Activated CD4-positive, alpha-beta T cell treated with anti-CD3 and anti-CD28 coated beads, Interleukin-2, amount 50 U/mL, for 16 hours (primary cell): ENCODE measurements at places on chromosomes 16 and 17.
A peak's percentile ranks its signal among the peaks of the same experiment; 100 is the strongest.

DNA sequence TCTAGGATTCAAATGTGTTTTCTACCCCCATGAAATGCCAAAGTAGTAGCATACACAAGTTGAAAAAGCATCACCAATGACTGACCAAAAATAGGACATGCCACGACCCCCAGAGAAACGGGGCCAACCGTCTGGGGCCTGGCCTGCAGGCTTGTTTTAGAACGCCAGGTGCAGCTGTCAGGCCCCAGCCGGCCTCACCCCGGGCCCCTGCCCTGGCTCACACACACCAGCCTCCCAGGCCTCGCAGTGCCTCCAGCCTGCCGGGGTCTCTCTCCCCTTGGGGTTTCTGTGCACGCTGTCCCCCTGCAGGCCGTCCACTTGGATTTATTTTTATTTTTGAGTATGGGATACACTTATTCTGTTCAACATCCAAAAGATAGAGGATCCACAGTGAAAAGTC lies 7.9 kb downstream of the KATNB1 start:
- DNase-seq: no peak

GRCh38 chr16:71623597-71623996 lies 2.4 kb upstream of the MARVELD3 start:
- no peak for DNase-seq

GRCh38 chr16:85921026-85921425 lies 22.1 kb downstream of the IRF8 start:
- DNase-seq: no peak

DNA sequence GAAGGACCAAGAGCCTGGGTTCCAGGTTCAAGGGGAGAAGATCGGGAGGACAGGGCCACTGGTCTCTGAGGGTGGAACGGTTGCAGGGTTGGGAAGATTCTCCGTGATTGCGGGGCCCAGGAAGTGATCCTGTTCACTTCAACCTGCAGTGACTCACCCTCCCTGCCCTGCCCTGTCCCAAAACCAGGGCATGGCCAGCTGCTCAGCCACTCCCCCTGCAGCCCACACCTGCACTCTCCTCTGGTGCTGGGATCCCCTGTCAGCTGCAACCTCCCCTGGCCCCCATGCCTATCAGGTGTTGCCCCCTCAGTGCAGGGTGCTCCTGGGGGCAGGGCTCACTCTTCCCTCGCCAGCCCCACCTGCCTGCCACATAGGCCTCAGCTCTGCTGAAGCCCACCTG lies 1.1 kb downstream of the RUNDC3A start:
- DNase-seq: no peak

DNA sequence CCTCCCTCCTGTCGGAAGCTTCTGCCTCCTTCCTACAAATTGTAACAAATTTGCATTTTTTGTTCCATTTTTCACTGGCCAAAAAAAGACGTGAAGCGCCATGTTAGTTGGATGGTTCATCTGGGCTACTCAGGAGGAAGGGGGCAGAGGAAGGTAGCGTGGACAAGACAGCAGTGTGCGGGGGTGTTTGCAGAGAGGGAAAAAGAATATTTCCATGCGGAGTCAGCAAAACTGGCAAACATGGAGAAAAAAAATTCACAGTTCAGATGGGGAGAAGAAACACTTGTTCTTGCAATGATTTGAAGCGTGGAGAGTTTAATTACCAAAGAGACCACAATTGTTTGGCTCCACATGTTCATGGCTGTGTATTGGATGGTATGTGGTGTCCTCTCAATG lies 138.8 kb upstream of the ERCC4 start:
- DNase-seq: no peak

DNA sequence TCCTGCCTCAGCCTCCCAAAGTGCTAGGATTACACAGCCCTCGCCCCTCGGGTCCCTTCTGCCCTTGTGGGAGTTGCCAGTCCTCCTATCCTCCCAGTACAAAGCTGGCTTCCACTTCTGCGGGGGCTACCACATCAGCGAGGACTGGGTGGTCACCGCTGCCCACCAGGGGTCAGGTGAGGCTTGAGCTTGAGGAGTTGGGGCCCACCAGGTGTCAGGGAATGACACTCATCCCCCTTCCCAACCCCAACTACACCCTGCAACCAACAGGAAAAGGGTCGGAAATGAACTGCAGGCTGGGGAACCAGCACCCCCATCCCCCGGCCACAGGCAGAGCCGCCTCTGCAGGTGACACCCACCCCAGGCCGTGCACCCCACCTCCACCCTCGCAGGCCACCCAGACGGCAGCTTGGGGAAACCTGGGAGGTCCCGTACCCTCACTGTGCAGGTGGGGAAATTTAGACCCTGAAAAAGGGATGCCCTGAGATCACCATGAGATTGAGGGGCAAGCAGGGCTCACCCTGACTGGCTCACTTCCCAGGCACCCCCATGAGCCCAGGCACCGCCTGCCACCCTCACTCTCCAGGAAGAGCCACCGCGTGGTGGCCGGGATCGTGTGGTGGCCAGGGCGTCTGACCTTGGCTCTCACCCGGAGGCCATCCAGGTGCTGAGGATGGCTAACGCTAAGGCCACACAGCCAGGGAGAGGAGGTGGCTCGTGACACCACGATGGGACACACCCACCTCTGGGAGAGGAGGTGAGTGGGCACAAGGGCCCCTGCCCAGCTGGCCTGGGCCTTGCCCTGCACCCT lies 8.0 kb downstream of the CTRB1 start:
- no peak for DNase-seq

DNA sequence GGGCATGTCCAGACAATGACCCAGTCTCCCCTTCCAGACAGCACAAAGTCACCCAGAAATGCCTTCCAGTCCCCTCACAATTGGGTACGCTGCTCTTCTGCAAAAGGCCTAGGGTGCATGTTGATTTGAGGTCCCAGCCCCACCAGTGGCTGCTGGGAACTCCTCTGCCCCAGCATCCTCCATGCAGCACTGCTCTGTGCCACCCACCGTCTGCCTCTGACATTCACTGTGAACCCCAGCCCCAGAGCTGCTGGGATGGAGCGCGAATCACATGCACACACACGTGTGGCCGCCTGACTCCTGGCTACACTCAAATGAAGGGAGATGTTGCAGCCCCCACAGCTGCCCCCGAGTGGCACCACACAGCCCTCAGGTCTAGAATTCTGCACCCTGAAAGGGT lies 1.2 kb upstream of the C17orf113 start:
- DNase-seq: no peak

DNA sequence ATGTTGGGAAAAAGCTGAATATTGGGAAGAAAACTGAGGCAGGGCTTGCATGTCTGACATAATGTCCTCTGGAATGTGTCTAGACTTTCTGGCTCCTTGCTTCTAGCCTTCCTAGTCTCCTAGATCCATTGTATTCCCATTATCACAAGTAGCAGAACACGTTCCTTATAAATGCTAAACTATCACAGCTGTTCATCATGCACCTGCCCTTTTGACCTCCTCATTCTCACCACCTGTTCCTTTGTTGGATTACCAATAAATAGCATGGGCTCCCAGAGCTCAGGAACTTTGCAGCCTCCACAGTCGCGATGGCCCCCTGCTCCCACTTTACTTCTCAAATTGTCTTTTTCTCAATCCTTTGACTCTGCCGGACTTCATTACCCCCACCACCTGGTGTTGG lies 49.7 kb downstream of the ACSM1 start:
- DNase-seq: no peak

- DNase-seq: no peak
Observed at GRCh38 chr17:20071824-20072691, 62.9 kb downstream of the SPECC1 start.

- DNase-seq: no peak
Observed at GRCh38 chr16:23016368-23016767, 132.9 kb downstream of the USP31 start.

DNA sequence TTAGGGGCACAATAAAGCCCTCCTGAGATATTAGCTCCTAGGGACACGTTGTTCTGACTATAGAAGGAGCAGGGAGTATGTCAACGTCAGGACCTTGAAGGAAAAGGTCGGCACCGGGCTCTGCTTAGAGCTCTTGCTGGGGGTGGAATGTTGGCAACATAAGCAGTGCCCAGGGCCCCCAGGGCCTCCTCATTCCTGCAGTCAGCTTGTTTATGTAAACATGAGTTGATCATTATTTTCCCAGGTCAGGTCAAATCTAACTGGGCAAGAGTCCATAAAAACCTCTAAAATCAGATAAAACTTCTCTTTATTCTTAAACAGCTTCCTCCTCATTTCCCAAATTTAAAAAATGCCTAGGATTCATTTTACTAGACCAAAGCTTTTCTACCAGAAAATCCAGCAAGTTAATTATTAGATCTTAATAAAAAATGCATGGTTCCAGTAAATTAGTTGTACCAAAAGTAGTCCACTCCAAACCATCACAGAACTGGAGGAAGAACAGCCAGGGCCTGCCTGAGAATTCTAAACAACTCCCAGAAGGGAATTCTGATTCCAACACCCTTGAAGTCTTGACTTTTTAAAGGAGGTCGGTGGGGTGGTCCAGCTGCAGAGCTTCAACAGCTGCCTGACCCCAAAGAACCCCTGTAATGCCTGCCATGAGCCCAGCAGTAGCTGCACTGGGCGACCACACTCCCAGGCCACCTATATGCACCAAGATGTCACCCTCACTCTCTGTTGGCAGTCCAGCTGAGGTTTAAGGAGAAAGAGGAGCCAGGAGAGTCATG lies 54.3 kb downstream of the AMFR start:
- DNase-seq: no peak

GRCh38 chr16:6836766-6837165 lies 495.9 kb upstream of the RBFOX1 start:
- DNase-seq: no peak

DNA sequence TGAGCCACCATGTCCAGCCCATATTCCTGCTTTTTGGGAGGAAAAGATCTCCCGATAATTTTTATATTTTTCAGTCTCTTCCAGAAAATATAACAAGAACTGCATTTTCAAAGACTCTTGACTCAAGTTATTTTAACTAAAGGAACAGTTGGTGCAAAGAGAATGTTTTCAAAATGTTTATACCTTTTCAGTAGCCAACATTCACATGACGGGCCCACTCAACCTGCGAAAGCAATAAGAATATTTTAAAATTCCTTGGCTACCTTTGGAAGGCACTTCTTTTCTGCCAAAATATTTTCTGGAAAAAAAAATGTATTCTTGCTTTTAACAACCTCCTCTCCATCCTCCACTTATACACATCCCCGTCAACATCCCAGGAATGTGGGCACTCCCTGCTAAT lies 140.3 kb downstream of the ZNF18 start:
- no peak for DNase-seq

DNA sequence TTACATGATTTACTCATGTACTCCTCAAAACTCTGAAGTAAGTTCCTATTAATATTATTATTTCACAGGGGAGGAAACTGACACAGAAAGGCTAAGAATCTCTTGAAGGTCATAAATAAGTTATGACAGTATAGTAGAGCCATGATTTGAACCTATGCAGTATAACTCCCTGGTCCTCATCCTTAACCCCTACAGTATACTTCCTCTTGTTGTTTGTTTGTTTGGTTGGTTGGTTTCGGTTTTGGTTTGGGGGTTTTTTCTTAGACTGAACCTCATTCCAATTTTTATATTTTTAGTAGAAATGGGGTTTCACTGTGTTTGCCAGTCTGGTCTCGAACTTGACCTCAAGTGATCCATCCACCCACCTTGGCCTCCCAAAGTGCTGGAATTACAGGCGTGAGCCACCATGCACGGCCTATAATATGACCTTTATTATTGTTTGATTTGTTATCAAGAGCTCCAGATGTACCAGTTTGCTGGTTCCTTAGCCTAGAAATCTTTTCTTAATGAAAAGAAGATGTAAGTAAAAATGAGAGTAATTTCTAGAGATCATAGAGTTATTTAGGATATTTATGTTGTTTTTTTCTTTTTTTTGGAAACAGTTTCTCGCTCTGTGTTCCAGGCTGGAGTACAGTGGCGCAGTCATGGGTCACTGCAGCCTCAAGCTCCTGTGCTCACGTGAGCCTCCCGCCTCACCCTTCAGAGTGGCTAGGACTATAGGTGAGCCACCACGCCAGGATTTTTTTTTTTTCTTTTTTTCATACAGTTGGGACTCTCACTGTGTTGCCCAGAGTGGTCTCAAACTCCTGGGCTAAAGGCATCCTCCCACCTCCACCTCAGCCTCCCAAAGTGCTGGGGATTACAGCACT lies 4.8 kb downstream of the PRR11 start:
- DNase-seq: peak; percentile 12

DNA sequence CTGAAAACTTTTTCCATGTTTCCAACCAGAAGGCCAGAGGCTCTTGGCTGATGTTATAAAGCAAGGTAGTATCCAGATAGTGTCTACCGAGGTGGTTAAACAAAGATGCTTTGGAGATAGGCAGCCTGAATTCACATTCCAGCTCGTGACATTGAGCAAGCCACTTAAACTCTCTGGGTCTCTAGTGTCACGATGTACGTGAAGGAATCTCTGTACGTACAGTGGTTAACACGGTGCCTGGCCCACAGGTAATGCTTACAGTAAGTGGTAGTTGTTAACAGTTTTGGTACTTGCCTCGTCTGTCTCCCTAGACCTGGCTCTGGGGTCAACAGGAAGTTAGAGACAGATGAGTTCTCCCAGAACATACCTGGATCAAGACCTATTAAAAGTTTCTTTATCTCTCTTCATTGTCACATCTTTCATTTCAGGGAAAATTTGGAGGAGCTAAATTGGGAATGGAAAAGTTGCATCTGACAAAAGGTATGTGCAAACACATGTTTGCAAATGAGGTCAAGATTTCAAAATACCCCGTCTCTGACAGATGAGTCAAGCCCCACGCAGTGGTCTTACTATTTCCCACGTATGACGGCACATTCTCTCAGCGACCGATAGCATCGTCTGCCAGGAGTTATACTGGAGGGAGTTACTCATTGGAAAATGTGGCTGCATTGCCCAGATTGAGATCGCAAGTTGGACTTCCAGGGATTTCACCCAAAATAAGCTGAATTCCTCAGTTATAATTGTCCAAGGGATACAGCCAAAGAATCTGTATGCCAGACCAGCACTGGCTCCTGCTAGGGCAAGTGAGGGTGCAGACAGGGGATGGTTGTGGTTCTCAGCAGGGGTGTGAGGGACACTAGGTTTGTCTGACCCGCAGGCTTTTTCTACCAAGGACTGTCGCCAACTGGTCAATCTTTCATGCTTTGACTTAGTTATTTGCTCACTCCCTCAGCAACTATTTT lies 18.9 kb upstream of the MYH10 start:
- DNase-seq: no peak

GRCh38 chr16:50555952-50556673 lies 7.9 kb downstream of the NKD1 start:
- DNase-seq: no peak

DNA sequence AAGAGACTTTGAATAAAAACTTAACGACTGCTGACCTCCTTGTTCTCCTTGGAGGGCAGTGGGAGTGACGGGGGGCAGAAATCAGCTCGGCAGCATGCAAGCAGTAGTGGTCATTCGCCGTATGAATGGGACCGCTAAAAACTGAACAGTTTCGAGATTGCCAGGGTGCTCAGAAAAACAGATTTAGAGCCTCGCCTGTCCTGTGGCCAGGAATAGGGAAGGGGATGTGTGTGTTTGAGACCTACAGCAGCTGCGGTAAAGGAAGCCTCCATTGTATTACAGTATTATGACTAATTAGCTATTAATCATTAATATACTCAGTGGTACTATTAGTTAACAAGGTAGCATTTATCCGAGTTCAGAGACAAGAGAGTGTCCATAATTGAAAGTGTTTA lies 670 bp upstream of the ZNF652 start:
- no peak for DNase-seq
